Hepatocyte (in vitro differentiated cells): ENCODE measurements at places on chromosomes 11 and 22. TPM values are rescaled to one million over a fixed set of nuclear protein-coding genes. Genes with fewer than 3 reads are reported as not detected.

Gene FGF3
- not detected in 2 replicates for total RNA-seq

Gene PNPLA5
- 0.57 TPM in 1 of 2 replicates, not detected in the other for total RNA-seq

Gene GRAP2
- total RNA-seq, result 0.12 TPM in 1 of 2 replicates, not detected in the other

Gene CBLIF
- 60.8 and 83.0 TPM in 2 replicates for total RNA-seq

Gene NCF4
- total RNA-seq, result 0.37 and 1.5 TPM in 2 replicates
